Fibroblast of lung (primary cell): ENCODE measurements at places on chromosomes 2 and 18. TPM values are rescaled to one million over a fixed set of nuclear protein-coding genes. Genes with fewer than 3 reads are reported as not detected.

- no peak for DNase-seq
Measured at GRCh38 chr2:201183365-201183727, 405 bp downstream of the CASP10 start.

Gene MYOM1
- 0.26 and 0.83 TPM in 2 replicates for total RNA-seq

GRCh38 chr2:176745543-176746200 is 466.9 kb upstream of the HNRNPA3 start:
- no peak for DNase-seq

DNA sequence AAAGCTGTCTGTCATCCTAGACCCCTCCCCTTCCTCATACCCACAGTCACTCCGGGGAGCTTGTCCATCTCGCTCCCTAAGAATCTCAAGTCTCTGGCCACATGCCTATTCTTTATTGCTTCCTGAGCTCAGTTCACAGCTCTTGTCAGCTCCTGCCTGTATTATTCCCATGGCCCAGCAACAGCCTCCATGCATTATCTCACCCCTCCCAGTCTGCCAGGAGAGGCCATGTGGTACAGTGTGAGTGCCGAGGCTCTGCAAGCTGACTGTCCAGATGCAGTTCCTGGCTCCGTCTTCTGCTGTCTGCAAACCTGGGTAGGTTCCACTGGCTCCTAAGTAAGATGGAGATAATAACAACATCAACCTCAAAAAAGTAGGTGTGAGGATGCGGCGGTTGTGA is 79.7 kb downstream of the MRPS9 start:
- no peak for DNase-seq

Gene RAPH1
- total RNA-seq: 15.4 and 21.1 TPM in 2 replicates

- peak; percentile 98 for DNase-seq
Measured at GRCh38 chr2:10514743-10515142, 66.6 kb upstream of the ODC1 start.

Gene IL36RN
- not detected in 2 replicates for total RNA-seq

DNA sequence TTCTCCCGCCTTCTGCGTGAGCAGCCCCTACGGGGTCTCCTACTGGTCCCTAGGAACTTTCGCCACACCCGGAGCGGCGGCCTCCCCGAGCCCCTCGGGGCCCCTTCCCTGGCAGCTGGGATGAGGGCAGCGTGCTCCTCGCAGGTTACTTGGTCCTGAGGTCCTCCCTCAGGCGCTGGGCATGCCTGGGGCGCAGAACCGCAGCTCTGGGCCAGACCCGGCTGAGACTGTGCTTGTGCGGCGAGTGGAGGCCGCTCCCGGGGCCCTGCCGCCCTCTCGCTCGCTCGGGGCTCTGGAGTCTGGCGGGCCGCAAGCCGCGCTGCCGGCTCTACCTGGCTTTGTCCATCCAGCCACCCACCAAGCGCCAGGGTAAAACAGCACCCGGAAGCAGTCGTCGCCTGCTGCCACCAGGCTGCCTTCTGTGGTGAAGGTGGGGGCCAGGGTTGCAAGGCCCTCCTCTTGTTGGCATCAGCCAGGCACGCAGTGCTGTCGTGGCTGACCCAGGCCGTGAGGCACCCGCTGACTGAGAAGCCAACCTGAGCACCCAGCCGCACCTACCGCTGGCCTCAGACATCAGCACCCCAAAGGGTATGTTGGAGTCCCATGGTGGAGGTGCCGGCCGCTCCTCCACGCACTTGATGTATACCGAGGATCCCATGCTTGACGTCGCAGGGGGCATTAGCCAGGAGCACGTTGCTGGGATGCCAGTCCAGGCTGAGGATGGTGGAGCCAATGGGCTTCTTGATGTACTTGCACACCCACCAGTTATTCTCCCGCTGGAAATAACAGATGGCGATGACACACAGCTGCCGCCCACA is 46.1 kb upstream of the PTH2R start:
- DNase-seq: no peak

Gene C2orf78
- total RNA-seq: not detected in 2 replicates

Gene TOGARAM2
- total RNA-seq: 0.26 and 0.33 TPM in 2 replicates

Gene CCDC141
- total RNA-seq: under 0.01 and 0.17 TPM in 2 replicates

GRCh38 chr2:23385748-23386338 is 864 bp downstream of the KLHL29 start:
- DNase-seq: no peak

- DNase-seq: no peak
Measured at GRCh38 chr2:1874101-1874865, 130.0 kb upstream of the PXDN start.

- DNase-seq: no peak
Measured at GRCh38 chr18:45137087-45137419, 456.4 kb downstream of the SETBP1 start.
